ENCODE measurements at places on chromosomes 2 and 18. TPM values are rescaled to one million over a fixed set of nuclear protein-coding genes. Genes with fewer than 3 reads are reported as not detected.

Gene ADAM23
- 11.5 TPM for polyA plus RNA-seq

Gene CHST9
- 0.43 TPM for polyA plus RNA-seq

Gene FOXI3
- not detected for polyA plus RNA-seq

Gene DNER
- polyA plus RNA-seq: 4.0 TPM

DNA sequence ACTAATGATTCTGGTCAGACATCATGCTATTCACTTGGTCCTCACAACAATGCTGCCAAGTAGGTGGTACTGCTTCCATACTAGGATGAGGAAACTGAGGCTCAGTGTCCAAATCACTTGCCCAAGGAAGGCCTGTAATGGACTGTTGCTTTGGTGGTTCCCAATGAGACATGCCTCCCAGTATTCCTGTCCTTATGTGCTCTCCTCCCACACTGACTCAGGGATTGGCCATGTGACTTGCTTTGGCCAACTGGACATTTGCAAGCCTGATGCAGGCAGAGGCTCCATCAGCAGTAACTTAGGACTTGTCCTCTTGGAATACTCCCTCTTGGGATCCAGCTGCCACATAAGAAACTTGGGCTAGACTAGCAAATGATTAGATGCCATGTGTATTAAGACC is 3.0 kb downstream of the FBXO41 start:
- no peak for DNase-seq

DNA sequence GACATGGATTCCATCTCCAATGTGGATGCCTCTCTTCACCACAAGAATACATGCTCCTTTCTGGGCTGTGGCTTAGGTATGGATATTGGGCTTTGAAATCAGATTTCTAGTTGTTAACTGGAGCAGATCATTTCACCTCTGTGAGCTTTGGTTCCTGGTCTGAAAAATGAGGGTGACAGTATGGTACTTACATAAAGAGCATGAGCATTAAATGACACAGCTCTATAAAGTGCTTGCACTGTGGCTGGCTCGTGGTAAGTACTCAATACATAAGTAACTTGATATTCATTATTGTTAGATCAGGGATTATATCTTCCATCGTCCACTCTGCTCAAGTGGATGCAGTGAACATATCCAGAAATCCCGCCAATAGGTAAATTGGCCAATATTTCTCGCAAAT is 33.4 kb downstream of the ARHGAP25 start:
- no peak for DNase-seq

- peak; percentile 26 for DNase-seq
Observed at GRCh38 chr2:178846458-178846802, 39.2 kb upstream of the TTN start.

DNA sequence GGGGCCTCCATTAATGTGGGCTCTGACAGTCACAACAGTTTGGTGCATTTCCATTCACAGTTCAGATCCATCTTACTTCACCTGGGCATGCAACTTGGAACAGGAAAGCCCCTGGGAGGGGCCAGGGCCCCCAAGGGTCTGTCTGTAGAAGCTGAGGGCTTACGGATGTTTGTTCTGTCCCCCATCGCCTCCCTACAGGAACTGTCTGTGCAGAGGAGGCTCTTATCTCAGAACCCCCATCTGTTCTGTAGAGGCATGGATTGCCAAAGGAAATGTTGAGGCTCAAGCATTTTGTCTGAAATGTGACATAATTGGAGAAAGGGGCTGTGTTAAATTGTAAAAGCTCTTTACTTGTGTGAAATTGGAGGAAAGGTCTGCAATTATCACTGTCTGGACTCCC is 334.3 kb downstream of the CLIP4 start:
- DNase-seq: no peak

GRCh38 chr2:96146881-96147592 is 1.8 kb upstream of the DUSP2 start:
- DNase-seq: no peak

DNA sequence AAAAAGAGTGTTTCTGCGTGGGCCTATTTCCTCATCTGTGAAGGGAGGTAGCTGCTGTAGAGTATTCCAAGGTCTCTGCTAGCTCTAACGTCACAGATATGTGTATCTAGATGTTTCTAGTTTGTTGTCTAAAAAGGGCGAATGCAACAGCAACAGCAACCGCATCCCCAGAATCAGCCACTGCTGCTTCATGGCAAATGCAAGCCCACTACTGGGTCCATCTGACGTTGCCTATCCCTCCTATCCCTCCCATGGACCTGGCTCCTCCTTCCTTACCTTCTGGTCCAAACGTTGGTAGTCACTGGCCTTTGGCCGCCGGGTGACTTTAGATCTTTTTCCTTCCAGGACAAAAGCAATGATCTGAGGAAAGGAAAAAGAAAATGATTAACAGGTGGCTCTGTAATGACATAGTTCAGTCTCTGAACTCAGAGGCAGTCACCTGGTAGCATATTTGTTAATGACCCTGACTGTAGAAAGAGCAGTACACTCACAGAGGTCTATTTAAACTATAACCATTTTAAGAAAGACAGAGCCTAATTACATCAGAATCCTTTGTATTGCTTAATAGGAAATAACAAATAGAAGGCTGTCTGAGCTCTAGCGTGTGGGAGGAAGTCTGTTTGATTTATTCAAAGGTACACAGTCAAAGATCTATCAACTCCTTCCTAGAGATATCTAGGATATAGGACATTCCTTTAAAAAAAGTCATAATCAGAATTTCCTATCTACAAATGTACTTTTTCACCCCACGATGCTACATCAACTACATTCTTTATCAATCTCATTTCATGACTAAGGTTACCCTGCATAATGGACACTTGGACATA is 2.9 kb downstream of the TGOLN2 start:
- no peak for DNase-seq

DNA sequence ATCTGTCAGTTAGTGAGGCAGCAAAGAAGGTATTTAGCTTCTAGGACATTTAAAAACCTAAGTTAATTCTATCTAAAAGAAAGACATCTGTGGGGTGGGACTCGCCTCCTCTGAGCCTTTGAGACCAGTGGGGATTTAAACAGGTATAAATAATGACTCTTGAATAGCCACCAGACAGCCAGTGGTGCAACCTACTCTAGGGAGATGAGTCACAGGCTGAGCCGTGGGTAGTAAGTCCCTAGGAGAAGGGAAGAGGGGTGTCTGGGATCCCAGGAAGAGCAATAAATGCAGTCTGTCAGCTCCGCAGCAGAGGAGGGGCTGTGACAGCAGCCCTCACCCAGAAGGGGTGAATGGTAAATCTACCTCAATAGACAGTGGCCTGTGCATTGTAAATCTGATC is 43.1 kb upstream of the GALNT3 start:
- DNase-seq: no peak

- peak; percentile 68 for DNase-seq
Observed at GRCh38 chr2:29011418-29012060, 30.4 kb downstream of the TOGARAM2 start.

GRCh38 chr2:218465987-218466633 is 47.2 kb downstream of the VIL1 start:
- DNase-seq: peak; percentile 31

- DNase-seq: peak; percentile 66
Observed at GRCh38 chr2:83081826-83082690, 1377.0 kb downstream of the SUCLG1 start.

GRCh38 chr2:231519975-231520555 is 10.2 kb downstream of the NMUR1 start:
- no peak for DNase-seq

GRCh38 chr2:4357121-4357520 is 653.7 kb downstream of the DCDC2C start:
- peak; percentile 15 for DNase-seq

- no peak for DNase-seq
Observed at GRCh38 chr2:153875801-153876466, 4.2 kb downstream of the GALNT13 start.

DNA sequence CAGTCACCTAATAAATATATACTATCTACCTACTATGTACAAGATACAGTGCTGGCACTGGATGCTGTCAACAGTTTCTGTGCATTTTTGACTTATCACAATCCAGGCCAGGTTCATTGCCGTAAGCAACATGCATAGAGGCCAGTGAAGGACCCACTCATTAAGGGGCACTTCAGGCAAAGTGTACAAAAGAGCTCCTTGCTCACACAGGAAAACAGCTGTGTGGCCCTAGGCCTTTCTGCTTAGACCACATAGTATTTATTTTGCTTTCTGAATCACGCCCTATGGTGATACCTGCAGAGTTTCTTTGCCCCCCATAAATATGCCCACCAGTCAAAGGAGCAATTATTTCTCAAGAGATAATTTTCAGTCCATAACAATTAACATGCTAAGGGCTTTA is 39.6 kb upstream of the STAT4 start:
- DNase-seq: no peak

DNA sequence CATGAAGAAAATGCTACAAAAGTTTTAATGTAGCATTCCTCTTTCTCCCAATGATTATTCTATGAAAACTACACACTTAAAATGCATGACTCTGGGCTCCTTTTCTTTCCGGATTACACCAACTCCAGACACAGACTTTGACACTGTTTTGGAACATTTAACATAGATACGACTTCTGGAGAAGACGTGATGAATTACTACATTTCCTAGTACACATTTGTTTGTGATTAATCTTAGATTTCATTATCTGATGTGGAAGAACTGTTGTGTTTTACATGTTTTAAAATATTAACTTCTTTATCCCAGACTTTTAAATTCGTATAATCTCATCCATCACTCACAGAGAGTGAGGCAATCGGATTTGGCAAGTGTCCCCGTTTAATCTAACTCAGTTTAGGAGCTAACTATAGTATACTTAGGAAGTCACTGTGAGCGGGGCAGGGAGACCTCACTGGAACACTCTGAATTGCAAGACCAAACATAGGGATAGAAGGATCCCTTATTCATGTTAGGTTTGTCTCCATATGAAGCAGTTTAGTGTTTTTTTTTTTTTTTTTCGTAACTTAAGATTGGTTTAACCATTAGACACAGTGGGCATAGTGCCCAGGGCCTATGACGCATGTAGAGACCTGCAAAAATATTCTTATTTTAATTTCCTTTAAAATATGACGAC is 66.7 kb downstream of the PDE1A start:
- peak; percentile 71 for DNase-seq

DNA sequence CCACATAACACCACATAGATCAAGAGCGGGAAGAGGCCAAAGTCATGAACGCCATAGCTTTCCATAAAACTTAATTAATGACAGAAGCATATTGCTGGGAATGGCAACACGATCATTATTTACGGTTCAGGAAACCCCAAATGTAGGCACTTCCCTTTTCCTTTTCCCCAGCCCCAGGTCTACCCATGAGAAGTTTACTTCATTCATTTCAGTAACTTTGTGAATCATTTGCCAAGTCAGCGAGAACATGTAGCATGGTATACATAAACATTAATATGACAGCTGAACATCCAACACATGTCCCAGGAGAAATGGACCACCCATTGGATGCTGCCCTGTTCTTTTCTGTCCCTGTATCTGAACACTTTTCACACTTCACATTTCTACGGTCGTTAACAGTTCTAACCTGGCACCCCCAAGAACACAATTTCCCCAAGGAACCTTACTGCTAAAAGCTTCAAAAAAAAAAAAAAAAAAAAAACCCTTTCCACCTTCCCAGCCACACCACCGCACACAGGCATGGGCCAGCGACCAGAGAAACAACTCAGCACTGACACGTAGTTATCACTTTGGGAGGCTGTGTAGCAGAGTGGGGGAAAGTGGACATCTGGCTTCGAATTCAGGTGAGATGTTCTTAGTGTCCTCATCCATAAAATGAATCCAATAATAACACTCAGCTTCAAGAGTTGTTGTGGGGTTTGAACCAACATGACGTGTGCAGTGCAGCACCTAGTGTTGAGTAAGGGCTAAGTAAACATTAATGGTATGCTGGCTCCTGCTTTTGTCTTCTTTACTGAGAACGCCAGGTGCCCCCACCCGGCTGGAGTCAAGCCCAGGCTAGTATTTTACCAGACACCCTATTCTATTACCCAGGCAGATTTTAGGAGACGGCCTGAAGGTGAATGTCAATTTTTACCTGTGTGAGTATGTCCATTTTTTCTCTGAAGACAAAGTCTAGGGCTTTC is 371.5 kb downstream of the LNPK start:
- no peak for DNase-seq

DNA sequence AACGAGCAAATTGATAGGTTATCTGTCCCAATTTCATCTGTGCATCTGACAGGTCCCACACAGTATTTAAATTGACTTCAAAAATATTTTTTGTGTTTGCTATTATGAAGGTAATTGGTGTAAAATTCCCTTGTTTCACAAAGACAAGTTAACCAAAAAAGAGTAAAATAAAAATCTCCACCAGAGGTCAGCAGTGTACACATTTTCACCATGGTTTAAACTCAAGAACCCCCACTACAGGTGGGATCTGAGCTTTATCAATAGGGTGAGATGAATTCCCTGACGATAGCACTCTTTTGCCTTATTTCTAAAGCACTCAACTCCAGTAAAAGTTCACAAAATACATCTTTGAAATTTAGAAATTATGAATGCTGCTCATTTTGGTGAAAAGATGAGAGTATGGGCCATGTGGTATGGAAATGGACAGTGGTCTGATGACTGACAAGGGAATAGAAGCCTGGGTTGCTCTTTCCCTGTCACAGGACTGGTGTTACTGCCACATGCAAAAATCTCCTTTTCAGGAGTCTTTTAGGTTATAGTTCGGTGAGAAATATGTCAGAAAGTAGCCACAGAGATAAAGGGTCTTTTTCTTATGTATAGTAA is 68.0 kb downstream of the SERPINB8 start:
- DNase-seq: peak; percentile 33
